ENCODE measurements at places on chromosomes 12 and 14. TPM values are rescaled to one million over a fixed set of nuclear protein-coding genes. Genes with fewer than 3 reads are reported as not detected.

PTPRR gene
- total RNA-seq = 2.7 TPM

NRIP2 gene
- total RNA-seq = 1.7 TPM

OTX2 gene
- total RNA-seq = not detected

SOX5 gene
- 61.4 TPM for total RNA-seq

CFAP251 gene
- 3.0 TPM for total RNA-seq

NGB gene
- total RNA-seq = not detected

BRF1 gene
- 30.9 TPM for total RNA-seq

WSCD2 gene
- total RNA-seq = 6.5 TPM

ADGRD1 gene
- total RNA-seq = 60.1 TPM

TMEM52B gene
- total RNA-seq = 0.11 TPM

RTL1 gene
- 0.37 TPM for total RNA-seq

KRT79 gene
- not detected for total RNA-seq

HPD gene
- total RNA-seq = not detected

ZFYVE21 gene
- total RNA-seq = 49.6 TPM

NEUROD4 gene
- 0.11 TPM for total RNA-seq

THAP2 gene
- total RNA-seq = 15.9 TPM

TBX5 gene
- 6.2 TPM for total RNA-seq
